ENCODE measurements at places on chromosomes 5 and 9.

- DNase-seq, result no peak
Observed at GRCh38 chr5:51746023-51746422, 362.8 kb downstream of the ISL1 start.

GRCh38 chr5:36108758-36109460 is 42.2 kb upstream of the UGT3A2 start:
- DNase-seq, result no peak

GRCh38 chr5:1886846-1887587 is 4.3 kb upstream of the IRX4 start:
- no peak for DNase-seq

DNA sequence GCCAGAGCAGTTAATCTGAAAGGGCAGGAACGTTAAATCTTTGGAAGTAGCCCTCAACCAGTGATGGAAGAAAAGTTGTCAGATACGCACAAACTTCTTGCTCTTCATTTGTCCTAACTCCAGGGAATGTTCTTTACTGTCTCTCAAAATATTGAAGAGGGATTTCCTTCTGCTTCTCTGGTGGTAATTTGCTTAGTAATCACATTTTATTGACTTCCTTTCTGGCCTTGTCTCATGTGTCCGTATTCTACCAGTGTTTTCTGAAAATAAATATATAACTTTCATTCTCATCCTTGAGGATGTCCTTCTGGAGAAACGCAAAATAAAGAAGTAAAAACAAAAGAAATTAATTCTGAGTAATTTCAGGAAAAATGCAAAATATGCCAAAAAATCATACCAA is 282.1 kb downstream of the CYLC2 start:
- DNase-seq, result no peak

DNA sequence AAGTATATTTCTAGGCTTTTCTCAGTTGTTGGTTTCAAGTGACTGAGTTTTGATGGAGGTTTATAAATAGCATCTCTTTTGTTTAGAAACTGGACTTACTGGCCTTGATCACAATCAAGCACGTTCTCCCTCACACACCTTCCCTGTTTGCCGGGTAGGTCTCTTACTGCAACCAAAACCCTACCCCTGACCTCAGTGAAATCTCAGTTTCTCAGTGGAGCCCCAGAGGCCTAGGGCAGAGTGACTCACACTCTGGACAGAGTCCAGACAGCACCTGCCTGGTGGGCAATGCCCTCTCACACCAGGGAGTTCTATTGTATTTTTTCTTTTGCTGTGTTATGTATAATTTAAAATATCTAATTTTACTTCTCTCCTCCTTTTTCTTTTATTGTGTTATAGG is 48.4 kb upstream of the EPB41L4B start:
- no peak for DNase-seq

DNA sequence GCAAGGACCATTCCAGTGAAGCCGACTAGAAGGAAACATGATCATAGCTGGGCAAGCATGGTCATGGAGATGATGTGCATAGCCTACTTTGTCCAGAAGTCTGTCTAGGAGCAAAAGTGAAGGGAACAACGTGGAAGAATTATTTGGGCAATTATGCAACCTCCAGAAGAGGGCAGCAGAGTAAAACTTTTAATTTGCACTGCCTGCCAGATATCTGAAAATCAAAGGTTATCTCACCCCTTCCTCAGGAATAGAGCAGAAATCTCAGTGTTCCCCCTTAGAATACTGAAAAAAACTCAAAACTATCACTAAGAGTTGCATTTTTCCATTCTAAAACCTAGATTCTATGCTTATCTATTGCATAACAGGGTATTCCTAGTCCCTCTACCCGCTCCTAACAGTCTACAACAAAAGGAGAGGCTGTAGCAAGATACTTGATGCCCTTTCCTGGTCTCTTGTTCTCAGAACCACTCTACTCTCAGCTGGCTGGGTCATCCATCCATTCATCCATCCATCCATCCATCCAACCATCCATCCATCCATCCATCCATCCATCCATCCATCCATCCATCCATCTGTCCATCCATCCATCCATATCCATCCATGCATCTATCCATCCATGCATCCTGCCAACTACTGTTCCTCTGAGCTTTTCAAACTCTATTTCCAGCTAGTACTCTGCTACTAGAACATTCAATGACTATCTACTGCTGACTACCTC is 8.4 kb upstream of the SETD9 start:
- no peak for DNase-seq

- no peak for DNase-seq
Observed at GRCh38 chr5:158499892-158500418, 599.8 kb downstream of the EBF1 start.

- no peak for DNase-seq
Observed at GRCh38 chr5:68245319-68245718, 29.8 kb downstream of the PIK3R1 start.

Measured in cardiac septum (tissue), 1 donor.